Right ventricle myocardium superior (tissue), 1 donor: ENCODE measurements at places on chromosomes 12 and 14. TPM values are rescaled to one million over a fixed set of nuclear protein-coding genes. Genes with fewer than 3 reads are reported as not detected.

DNA sequence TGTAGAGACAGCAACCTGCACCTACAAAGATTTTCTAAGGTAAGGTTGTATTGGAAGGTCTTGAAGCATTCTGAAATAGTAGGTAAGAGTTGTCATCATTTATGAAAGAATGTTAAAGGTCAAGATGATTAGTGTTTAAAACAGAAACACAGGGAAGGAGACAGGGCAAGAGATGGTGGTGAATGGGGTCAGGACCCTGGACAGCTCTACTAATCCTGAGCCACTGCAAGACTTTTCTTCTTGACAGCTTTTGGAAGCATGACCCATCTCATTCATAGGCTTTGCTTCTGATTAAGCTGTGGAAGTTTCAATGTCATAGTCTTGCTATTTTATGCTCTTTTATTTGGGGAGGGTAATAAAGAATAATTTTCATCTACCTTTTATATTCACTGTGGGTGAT is 75.5 kb upstream of the CAND1 start:
- DNase-seq = no peak

- no peak for DNase-seq
These were observed 132.7 kb downstream of the MSRB3 start for GRCh38 chr12:65411171-65411570.

DNA sequence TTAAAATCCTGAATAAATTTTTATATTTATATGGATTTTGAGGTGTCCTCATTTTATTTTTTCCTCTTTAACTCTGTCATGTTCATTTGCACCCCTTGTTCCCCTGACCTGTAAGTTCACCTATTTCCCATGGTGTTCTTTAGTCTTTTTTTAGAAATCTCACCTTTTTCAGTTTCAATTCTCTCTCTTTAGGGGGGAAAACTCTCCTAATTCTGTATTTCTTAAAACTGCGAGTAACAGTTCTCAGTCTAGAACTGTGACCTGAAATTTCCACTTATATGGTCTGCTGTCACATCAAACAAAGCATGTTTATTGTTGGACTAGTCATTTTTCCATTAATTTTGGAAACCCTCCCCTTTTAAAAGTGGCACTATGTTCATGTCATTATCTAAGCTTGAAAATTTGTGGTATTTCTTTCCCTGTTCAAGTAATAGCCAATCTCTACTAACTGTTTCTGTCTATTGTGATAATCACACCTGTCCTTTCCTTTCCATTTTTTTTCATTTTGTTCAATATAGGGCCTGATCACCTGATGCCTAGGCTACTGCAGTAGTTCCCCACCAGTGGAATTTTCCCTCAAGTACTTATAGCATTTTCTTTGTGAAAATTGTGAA is 14.0 kb upstream of the FBXO33 start:
- no peak for DNase-seq

DNA sequence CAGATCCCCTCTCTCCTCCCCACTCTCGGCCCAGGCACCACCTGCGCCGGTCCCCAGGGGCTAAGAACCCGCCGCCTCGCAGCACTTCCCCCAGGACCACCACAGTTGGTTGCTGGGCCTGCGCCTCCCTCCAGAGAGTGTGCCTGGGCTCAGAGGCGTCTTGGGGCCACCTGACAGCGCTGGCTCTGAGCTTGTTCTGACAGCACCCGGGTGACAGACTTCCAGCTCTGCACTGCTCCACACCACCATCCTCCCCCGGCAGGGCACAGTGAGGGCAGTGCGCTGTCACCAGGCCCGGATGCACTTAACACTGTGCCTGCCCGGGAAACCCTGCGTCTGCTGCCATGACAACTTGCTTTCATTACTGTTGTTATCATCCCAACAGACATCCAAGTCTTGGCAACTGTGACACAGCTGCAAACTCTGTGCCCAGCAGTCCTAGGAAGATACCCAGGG is 6.6 kb downstream of the BRF1 start:
- DNase-seq = peak; percentile 86

The MLEC gene
- 125 TPM for total RNA-seq

GRCh38 chr12:34363050-34363673 is 340.9 kb downstream of the ALG10 start:
- DNase-seq = no peak

GRCh38 chr12:106673141-106673540 is 90.3 kb downstream of the RFX4 start:
- peak; percentile 48 for DNase-seq

DNA sequence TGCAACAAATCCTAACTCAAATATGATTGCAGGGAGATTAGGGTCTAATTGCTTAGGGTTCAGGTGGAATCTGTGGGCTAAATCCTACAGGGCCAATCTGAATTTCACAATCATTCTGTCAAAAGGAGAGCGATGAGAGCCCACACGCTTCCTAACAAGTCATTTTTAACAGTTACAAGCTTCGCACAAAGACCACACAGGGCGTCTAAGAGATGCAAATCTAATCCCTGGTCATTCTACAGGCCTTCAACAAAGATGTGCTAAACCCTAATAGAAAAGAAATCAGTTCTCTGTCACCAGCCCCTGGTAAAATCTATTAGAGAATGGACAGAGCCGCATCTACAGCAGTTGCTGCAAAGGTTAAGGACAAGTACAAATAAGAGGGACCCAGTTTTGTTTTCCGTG is 15.3 kb downstream of the NKX2-1 start:
- no peak for DNase-seq

The TBX3 gene
- 11.8 TPM for total RNA-seq

DNA sequence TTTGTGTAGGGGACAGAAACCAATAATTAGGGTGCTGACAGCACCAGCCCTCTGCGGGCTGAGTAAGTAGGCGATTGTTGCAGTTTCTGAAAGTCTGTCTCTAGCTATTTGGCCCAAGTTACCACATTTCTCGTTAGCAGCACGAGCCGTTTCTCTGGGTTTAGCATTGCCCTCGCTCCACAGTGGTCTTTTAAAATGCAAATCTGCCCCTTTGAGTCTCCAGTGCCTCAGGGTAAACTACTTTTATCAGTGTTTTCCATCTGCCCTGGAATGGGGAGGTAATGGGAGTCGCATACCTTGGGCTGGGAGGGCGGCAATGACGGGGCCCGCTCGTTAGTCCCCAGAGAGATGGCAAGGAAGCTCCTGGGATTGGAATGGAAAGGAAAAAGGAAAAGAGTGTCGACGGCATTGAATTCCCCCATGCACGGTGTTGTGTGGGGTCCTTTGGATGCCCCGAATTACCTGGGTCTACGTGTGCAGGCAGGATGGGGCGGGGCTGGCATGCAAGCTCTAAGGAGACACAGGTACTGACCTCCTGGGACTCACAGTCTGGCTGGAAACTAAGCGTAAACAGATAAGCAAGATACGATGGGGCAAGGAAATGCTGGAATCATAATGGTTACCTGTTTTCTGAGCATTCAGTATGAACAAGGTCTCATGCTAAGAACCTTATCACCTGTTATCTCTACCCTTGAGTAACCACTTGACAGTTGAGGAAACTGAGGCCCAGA is 131.8 kb upstream of the MAP1LC3B2 start:
- no peak for DNase-seq

GRCh38 chr14:102512793-102513300 is 3.3 kb upstream of the ANKRD9 start:
- no peak for DNase-seq

DNA sequence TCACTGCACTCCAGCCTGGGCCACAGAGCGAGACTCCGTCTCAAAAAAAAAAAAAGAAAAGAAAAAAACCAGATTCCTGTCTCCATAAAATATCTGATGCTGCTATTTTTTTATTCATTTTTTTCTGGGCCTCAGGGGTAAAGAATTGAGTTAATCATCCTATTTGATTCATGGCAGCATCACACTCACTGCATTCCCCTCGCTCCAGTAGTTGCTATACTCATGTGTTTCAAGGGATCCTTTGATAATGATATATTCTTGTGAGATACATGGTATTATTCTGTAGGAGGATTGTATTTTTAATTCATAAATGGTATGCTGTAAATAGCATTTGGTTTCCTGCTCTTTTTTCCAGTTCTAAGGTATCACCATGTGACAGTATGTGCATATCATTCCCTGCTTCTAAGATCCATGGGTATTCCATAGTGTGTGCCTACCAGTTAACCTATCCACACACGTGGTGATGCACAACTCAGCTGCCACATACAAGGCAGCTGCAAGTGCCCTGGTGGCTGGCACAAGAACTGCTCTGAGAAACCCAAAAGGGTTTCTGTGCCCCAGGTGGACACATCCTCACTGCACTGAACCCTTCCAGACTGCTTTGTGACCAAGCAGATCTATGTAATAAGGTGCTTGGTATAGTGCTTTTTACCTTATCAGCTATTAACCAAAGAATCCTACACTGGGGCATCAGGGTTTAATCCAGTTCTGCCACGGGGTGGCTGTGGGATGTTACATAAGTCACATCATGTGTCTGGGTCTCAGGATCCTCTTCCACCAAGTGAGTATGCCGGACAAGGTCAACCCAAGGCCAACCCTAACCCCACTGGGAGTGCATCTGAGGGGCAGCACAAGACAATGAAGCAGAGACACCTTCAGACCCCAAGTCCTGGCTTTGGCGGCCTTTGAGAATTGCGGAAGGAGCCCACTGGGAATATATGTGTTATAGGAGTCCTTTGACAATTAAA is 74.6 kb downstream of the ZFP36L1 start:
- DNase-seq = no peak

GRCh38 chr14:76307786-76308780 is 67.9 kb upstream of the ESRRB start:
- DNase-seq = no peak

GRCh38 chr14:27410981-27411380 is 813.1 kb upstream of the NOVA1 start:
- DNase-seq = no peak

DNA sequence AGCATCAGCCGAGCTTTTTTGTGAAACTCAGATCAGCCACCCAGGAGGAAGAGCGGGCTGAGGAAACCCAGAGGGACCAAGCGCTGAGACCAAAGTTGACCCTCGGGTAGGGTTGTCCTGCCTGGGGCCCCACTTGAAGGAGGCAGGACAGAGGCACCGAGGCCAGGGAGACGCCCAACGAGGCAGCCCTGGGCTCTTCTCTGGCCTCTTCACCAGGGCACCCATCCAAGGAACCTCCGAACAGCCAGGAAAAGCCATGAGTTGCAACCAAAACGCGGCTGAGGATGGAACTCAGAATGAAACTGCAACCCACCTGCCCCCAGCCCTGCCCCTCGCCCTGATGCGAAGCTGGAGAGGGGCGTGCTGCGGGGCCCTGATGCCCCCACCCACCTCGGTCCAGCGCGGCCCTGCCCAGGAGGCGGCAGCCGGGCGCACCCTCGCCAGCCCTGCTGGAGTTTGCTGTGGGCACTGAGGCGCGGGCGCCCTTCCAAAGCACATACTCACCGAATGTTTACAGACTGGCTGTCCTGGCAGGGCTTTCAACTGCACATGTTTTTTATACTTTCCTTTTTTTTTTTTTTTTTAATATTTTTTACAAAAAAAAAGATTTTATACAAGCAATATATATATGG is 41.9 kb downstream of the JDP2 start:
- DNase-seq = no peak

GRCh38 chr12:53989227-53990113 is 4.5 kb downstream of the HOXC10 start:
- no peak for DNase-seq

GRCh38 chr14:21978184-21978998 is 304.8 kb upstream of the OR4E1 start:
- DNase-seq = peak; percentile 46

DNA sequence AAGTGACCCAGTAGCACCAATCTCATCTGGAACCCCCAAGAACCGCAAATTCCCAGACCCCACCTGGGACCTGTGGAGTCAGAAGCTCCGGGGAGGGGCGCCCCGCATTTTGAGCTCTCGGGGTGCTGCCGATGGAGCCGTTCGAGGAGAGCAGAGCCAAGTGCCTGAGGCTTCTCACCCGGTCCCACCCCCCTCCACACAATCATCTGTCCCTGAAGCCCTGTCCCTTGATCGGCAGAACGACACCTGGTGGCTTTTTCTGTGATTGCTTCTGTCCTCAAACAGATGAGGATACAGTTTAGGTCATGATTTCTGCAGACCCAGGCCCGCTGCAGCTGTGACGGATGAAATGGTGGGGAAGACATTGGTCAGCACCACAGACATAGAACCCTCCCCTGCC is 74.7 kb downstream of the NOC4L start:
- no peak for DNase-seq

- no peak for DNase-seq
These were observed 75.9 kb downstream of the TNFAIP2 start for GRCh38 chr14:103199124-103199523.

- DNase-seq = no peak
These were observed 127.0 kb downstream of the ADCK1 start for GRCh38 chr14:77926942-77927341.

DNA sequence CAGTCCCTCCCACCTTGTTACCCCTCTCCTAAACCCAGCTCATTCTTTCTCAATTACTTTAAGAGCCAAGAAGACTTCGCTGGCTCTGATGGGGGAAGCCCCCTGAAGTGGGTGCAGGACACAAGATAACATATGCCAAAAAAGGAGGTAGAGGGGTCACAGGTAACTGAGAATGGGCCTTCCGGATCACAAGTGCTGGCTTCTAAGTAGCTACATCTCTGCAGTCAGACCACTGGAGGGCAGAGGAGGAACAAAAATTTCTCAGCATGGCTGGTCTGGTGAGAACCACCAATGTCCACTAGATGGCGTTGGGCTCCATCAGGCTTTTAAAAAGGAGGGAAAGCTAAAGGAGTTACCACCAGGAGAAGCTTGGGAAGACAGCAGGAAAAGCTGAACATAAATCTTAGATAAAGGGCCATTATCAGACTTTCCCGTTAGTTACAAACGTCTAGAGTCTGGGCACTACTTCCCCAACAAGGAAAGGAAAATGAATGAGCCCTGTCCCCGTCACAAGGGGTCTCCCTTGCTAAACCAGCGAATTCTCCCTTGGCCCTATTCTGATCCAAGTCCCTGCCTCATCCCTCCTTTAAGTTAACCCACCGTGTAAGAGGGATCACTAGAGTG is 11.6 kb upstream of the CDH24 start:
- peak; percentile 69 for DNase-seq

- no peak for DNase-seq
These were observed 164.7 kb upstream of the PRMT8 start for GRCh38 chr12:3326156-3326849.

DNA sequence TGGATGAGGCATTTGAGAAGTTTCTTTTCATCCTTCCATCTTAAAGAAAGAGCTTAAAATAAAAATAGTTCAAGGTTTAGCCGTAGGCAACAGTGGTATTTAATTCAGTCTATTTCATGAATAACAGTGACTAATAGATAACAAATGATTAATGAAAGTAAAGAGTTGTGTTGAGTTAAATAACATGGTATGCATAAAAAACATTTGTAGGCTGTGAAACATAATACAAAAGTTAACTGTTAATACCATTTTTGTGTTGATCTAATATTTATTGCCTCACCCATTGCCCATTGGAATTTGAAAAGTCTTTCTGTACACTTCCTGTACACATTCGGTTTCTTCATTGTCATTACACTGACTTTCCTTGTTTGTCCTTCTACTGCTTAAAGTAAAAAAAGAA is 108.6 kb upstream of the PDE3A start:
- DNase-seq = no peak

The AGAP2 gene
- 6.6 TPM for total RNA-seq

The SLC11A2 gene
- 23.7 TPM for total RNA-seq

The PTPRO gene
- total RNA-seq = 0.91 TPM

DNA sequence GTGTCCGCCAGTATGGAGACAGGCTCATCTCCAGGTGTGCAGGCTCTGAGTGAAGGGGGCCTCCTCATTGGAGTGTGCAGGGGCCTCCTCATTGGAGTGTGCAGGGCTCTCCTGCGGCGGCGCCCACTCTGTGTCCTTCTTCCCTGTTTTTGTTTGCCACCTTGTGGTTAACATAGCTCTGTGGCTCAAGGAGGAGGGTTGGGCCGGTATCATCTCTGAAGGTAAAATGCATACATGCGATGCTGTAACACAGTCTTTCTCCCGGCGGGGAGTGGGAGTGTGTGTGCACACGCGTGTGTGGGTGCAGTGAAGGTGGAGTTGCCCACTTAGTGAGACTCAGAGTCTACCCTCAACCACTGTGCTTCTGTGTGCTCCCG is 429.4 kb downstream of the ZFP36L1 start:
- no peak for DNase-seq
